T-cell (primary cell): ENCODE measurements at places on chromosomes 6 and 20.

- no peak for DNase-seq
Observed at GRCh38 chr6:44023586-44024454, 103.4 kb downstream of the MRPL14 start.

GRCh38 chr6:39884696-39885095 is 49.6 kb downstream of the MOCS1 start:
- DNase-seq: no peak

DNA sequence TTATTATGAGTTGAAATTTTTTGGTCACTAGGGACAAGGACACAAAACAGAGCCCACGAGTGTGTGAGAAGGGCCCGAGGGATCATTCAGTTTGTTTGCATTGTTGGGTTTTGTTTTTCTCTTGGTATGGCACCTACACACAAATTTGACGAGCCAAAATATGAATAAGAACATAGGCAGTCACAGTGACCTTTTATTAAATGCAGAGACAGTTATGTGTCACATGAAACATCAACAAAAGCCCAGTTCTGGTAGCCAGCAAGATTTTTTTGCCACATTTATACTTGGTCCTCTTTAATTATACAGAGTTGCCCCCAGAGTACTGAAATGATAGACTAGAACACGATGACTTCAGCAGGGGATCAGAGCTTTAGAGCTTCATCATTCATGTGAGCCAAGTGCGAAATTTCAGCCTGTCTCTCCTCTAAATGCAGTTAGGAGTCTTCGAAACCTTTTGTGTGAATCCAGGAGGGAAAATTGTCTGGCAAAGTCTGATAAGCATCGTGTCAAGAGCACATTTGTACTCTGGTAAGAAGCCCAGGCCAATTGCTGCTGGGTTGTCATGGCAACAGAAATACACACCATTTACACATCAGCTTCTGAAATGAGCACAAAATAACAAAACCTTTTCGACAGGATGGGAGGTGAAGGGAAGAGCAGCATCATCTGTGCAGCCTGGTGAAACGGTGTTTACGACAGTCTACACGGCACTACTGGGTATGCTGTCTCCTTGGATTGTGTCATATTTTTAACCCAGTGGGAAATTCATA is 79.2 kb upstream of the RIPOR2 start:
- no peak for DNase-seq

- peak; percentile 38 for DNase-seq
Observed at GRCh38 chr20:63737945-63738686, 1.5 kb upstream of the SLC2A4RG start.
